ENCODE measurements at places on chromosomes 4 and X.

DNA sequence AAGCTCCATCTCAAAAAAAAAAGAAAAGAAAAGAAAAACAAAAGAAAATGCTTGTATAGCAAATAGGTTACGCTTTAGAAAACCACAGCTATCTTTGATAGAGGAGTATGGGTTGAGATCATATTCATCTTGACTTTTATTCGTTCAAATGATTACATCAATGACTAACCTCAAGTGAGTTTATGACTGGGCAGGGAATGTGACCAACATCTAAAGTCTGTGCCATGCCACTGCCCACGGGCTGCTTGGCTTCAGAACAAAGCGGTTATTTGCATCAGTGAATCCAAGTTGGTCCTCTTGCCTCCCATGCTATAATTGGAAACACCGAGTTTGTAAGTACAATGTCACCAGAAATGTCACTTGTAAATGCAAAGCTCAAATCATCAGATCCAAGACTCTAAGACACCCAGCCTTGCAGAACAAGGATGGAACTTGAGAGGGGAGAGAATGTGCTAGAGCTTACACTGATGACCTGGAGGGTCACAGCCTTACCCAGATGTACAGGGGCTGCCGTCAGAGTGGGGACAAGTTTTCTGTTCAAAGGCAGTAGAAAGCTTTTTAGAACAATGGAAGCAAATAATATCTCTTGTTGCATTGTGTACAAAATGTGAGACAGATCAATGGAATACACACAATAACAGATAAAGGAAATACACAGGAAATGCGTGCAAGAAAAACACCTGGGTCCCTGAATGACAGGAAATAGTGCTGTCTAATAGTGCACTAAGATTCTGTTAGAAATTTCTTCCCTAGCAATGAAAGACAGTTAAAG, 8.4 kb upstream of the OPN1LW start:
- DNase-seq, result no peak

DNA sequence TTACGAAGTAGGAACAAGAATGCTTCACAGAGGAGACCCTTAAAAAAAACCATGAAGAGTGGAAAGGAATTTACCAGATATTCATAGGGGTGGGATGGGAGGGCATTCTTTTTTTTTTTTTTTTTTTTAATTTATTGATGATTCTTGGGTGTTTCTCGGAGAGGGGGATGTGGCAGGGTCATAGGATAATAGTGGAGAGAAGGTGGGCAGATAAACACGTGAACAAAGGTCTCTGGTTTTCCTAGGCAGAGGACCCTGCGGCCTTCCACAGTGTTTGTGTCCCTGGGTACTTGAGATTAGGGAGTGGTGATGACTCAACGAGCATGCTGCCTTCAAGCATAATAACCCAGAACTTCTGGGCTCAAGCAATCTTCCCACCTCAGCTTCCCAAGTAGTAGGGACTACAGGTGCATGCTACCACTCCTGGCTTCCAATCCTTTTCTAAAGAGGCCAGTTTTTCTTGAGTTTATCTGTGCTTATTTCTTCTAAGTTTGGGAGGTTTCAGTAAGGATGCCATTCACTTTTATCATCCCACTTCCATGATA, 65.9 kb upstream of the OGT start:
- DNase-seq, result no peak

GRCh38 chrX:85590638-85591037, 211.2 kb upstream of the POF1B start:
- no peak for DNase-seq

DNA sequence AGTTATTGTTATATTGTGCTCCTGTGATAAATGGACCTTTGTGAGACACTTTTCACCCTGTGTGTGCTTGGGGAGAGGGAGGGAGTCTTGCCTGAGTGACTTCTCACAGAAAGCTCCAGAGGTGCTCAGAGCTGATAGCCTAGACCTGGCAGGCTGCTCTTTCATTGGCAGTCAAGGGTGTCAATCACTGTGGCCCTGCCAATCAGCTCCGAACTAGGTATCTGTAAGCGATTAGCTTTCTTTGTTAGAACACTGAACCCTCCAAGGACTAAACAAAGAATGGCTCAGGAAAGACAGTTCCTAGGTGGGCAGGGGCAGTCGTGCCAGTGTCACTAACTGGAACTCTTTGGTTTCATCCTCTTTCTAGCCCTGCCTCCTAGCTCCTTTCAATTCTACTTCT, 2.7 kb upstream of the NALF2 start:
- DNase-seq, result no peak

DNA sequence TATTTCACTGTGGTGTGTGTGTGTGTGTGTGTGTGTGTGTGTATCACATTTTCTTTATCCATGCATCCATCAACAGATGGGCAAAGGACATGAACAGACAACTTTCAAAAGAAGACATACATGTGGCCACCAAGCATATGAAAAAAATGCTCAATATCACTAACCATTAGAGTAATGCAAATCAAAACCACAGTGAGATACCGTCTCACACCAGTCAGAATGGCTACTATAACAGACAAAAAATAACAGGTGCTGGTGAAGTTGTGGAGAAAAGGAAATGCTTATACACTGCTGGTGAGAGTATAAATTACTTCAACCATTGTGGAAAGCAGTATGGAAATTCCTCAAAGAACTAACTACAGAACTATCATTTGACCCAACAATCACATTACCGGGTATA, 83.4 kb downstream of the PALLD start:
- no peak for DNase-seq

DNA sequence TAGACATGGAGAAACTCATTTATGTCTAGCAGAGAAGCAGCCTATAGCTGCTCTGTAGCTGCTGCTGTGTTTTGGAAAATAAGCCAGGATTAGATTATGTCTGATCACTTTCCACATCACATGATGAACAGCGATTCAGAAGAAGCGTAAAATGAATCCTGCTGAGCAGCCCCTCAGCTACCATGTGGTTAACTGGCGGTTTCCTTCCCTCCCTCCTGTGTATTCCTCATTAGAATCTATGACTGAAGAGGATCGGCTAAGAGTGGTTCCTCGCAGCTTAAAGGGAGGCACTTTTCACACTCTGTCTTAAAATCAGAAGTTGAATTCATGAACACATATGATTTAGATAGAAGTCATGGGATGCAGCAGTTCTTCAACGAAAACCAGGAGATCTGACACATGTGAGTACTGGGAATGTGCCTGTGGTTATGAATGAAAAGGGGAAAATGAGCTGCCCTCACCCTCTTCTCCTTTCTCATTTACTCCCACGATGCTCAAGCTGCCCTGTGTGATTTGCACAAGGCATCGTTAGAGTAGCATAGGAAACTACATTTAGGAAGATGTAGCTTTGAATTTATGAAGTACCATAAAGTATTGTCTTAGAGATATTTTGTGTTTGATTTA, at the start of gene PPEF1:
Gene PPEF1, plus strand, starts transcription at position 220 of the 624 bp plus-strand sequence. Its CDS starts 136 bp downstream, at position 356.
- DNase-seq, result no peak

DNA sequence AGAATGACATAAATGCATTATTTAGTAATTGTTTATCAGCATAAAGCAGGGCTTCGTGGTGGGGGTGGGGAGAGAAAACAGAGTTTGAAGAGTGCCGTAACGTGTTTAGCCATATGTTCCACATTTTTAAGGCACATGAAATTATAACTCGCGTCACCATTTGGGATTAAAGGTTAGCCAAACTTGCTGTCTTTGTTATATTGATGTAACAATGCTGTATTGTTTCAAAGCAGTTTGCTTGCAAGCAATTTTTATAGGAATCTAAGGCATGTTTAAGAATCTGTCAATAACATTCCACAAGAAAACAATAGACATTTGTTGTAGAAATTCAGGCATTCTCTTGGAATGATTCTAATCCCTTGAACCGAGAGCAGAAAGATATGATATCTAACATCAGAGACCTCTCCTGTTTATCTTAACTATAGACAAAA, 78.3 kb downstream of the CLDN22 start:
- no peak for DNase-seq

GRCh38 chr4:7430368-7430964, 4.3 kb downstream of the PSAPL1 start:
- DNase-seq, result no peak

DNA sequence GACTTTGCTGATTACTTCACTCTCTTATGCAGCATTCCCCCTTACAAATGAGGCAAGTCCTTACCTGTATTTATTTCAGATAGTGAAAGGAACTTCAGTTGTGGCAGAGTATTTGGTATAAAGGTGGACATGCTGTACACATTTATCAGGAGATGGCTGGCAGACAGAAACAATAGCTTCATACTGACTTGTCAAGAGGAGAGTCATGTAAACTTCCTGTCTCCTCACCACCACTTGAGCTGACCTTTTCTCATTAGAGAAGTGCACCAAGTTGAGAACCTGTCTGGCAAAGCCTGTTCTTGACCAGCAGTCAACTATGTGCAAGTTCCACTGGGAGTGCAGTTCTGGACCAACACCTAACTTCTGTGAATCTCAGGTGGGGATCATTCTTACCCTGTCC, 80.8 kb downstream of the LARP1B start:
- DNase-seq, result no peak

- no peak for DNase-seq
Measured at GRCh38 chr4:3384391-3384770, 57.4 kb upstream of the HGFAC start.

GRCh38 chr4:139014371-139015268, 961 bp upstream of the NOCT start:
- DNase-seq, result no peak

DNA sequence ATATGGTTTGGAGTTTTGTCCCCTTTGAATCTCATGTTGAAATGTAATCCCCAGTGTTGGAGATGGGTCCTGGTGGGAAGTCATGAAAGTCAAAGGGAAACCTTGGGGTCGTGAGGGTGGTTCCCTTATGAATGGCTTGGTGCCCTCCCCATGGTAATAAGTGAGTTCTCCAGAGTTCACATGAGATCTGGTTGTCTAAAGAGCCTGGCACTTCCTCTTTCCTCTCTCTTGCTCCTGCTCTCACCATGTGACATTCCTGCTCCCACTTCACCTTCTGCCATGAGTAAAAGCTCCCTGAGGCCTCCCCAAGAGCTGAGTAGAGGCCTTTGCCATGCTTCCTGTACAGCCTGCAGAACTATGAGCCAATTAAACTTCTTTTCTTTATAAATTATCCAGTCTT, 5.5 kb upstream of the IL15 start:
- DNase-seq, result no peak

DNA sequence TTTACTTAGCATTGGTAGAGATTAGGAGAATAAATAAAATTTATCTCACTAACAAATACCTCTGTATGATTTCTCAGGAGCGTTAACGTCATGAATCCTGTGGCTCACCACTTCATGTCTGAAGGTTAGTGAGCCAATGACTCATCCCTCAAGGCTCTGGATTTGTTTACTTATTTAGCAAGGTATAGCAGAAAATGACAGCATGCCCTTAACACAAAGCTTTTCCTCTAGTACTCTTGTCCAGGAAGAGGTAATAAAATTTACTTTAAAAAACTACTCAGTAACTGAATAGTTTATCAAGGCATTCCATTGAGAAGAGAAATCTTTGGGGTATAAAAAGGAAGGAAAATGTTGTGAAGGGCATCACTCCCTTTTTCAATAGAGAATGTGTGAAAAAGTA, 823.8 kb downstream of the CCSER1 start:
- no peak for DNase-seq

DNA sequence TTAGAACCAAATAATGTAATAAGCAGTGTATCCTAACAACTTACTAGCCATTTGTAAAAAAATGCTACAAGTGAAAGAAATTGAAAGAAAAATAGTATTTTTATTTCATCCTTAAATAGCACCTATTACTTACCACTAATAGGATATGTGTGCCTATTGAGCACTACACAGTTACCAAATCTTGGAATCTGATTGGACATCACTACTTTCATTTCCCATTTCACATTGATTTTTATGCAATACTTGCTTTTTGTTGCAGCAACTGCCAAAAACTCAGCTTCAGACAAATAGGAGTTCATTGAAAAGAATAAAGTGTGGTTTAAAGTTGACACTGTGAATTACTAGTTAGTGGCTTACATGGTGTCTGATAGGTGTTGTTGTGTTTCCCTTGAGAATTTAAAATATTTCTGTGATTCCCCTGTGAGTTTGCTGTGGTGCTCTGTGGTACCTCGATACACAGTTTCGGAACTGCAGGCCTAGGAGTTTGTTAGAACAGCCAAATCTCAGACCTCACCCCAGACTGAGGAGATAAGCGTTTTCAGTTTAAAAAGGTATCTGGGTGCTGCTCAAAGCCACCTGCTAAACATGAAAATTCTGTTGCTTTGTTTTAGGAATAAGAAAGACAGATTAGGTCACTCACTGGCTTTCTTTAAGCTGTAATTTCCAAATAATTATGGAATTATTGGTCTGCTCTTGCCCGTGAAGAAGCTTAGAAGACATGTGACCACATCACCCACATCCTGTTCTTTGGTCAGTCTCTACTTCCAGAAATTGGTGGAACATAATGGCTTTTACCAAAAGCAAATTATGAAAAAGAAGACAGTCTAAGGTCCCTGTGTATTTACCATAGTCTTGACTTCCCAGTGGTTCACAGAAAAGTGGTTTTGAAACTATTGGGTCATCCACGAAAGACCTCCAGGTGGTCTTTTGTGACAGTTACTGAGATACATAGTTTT, 97.8 kb downstream of the SYTL5 start:
- no peak for DNase-seq

GRCh38 chr4:52057196-52057595, 6.1 kb downstream of the SPATA18 start:
- no peak for DNase-seq

GRCh38 chr4:7196736-7197135, 4.4 kb downstream of the SORCS2 start:
- no peak for DNase-seq

DNA sequence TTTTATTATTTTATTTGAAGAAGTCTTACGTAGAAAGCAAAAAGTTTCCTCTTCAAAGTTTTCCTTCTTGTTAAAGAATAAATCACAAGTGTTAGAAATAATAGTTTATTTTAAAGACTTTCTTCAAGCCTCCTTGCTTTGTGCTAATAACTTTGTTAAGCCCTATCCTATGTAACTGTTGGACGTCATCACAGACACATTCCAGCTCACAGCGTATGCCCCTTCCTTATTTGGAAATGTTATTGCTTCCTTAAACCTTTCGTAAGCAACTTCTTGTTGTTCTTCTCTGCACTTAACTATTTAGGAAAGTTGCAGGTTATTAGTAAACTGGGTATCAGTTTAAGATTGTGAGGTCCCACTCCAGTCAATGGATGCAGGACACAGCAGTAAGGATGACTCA, 7.6 kb upstream of the SRD5A3 start:
- DNase-seq, result no peak
